ENCODE measurements at places on chromosomes 12 and 14.

DNA sequence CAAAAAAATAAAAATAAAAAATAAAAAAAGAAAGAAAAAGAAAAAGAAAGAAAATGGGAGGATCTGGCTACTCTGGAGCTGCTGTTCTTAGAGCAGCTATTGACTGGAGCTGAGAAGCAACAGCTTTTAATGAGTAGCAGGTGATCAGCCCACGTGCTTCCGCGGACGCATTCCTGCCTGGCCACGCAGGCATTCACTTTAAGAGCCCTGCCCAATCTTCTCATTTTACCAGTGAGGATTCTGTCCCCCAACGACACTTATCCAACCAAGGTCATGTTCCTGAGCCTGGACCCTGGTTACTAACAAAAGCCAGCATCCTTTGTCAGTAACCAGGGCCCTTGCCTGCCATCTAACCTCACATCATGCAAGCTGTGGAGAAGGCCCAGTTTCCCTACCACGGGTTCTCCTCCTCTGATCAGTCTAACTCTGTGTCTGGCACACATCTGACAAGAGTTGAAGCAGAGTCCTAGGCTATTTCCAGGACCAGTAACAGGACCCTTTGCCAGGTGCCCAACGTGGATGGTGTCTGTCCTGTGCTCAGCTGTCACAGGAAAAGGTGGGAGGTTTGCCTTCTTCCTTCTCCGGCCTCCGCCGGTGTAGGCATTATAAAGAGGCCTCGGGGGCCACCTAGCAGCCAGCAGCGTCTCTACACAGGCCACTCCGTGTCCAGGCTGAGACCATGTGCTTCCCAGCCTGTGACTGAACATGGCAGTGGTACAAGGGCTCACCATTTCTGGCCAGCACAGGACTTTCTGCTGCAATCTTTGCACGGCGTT, 60.9 kb upstream of the GPATCH2L start:
- no peak for DNase-seq

- DNase-seq = no peak
Measured at GRCh38 chr14:80906336-80906735, 35.2 kb downstream of the CEP128 start.

GRCh38 chr12:121578230-121579189, 2.3 kb downstream of the KDM2B start:
- no peak for DNase-seq

GRCh38 chr12:12561371-12562015, 1.2 kb downstream of the DUSP16 start:
- no peak for DNase-seq

DNA sequence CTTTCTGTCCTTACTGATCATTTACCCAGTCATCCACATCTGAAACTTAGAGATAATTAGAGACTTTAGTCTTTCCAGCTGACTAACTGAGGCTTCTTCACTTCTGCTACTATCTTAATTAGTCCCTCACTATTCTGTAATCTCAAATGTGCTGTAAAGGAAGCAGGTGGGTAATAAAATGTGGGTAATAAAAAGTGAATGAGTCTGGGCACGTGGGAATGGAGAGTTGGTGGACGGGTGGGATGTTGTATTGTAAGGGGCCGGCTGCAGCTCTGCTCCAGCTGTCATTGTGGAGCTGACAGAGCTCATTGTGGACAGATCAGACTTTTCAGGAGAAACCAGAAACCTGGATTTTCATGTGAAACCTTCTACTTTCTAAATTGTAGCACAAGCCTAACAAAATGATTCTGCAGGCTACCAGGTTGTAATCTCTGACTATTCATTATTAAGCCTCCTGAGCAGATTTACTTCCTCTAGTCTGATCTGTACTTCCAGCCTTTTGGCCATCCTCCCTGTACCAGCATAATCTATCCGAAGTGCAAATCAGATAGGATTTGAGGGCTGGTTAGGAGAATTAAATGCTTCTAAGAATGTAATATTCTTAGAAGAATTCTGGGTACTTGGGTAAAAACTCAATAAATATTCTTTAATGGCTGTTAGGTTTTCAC, 42.0 kb upstream of the BMAL2 start:
- DNase-seq = no peak

GRCh38 chr12:4564818-4565217, 2.8 kb downstream of the DYRK4 start:
- no peak for DNase-seq

- DNase-seq = no peak
Measured at GRCh38 chr12:51390891-51391282, 319 bp downstream of the GALNT6 start.

DNA sequence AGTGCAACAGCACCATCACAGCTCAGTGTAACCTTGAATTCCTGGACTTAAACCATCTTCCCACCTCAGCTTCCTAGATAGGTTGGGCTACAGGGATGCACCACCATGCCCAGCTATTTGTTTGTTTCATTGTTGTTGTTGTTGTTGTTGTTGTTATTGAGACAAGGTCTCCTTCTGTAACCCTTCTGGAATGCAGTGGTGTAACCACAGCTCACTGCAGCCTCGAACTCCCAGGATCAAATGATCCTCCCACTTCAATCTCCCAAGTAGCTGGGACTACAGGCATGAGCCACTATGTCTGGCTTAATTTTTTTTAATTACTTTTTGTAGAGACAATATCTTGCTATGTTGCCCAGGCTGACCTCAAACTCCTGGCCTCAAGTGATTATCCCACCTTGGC, 1.2 kb upstream of the NEMP1 start:
- DNase-seq = no peak

GRCh38 chr14:91286530-91286937, 42.0 kb upstream of the GPR68 start:
- peak; percentile 60 for DNase-seq

DNA sequence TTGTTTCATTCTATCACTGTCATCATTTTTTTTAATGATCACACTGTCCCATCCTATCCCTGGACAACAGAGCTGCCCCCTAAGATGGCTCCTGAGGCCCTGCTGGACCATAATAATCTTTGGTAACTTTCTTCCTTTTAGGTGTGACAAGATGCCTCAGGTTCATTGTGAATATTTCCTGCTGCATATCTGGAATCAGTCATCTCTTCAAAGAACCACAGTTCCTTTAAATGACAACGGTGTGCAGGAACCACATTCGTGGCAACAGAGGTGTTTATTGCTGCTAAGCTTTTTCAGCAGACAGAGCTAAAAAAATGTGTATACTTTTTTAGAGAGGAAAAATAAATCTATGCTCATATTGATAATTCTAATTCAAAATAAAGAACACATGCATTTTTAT, 312.9 kb downstream of the MED13L start:
- DNase-seq = no peak

GRCh38 chr12:111685811-111686573, at the start of the genes ACAD10 and BRAP:
Gene ACAD10, plus strand, starts transcription at chr12:111686053. Its CDS starts 6,657 bp downstream, at chr12:111692710.
Gene BRAP, minus strand, starts transcription at chr12:111685956. Its CDS starts 164 bp downstream, at chr12:111685792.
- peak; percentile 95 for DNase-seq

DNA sequence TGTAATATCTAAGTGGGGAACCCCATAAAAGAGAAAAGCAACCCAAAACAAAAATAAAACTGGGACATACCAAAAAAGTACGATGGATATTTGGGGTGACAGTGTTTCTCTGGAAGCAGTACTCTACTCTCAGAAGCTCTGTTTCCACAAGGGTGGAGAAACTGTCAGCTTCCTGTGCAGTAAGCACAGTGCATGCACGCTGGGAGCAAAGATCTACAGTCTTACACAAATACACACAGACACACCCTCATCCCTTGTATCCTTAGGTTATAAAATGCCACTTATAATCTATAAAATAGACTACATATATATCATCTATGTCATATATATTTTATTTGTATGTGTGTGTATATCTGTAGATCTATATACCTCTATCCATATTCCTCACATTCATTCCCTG, 225.8 kb upstream of the SOX5 start:
- no peak for DNase-seq

DNA sequence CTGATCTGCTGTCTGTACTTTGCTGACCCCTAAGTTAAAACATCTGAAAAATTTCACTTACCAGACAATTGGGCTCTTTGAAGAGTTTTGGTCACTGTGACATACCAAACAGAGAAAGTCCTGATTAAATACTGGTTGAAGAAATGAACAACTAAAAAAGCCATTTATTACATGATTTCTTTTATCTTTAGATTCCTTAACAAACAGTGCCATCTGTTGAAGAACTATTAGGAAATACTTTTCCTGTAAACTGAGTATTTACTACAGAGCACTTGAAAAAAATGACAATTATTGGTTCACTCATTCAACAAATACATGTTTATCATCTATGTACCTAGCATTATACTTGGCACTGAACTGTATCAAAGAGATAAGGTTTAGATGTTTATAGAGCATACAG, 6.5 kb upstream of the WASHC4 start:
- no peak for DNase-seq

- DNase-seq = no peak
Measured at GRCh38 chr12:59068436-59068835, 148.1 kb upstream of the LRIG3 start.

- no peak for DNase-seq
Measured at GRCh38 chr14:21913759-21914158, 240.1 kb upstream of the OR4E1 start.

GRCh38 chr12:30945443-30946164, 19.1 kb downstream of the TSPAN11 start:
- no peak for DNase-seq

DNA sequence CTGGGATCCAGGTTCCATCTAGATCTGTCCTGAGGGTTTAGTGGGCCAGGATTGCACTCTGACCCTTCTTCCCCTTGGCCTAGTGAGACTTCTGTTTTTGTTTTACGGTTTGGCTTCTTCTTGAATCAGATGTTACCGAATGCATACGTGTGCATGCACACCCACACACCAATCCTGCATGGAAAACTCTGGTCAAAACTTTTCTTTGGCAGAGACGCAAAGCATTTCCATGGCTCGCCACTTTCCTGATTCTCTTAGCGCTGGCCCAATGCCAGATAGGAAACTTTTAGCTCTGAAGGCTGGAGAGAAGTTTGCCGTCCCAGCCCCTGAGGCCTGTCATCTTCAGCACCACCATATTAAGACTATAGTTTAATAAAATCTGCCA, 67.4 kb upstream of the ACTN1 start:
- DNase-seq = no peak

DNA sequence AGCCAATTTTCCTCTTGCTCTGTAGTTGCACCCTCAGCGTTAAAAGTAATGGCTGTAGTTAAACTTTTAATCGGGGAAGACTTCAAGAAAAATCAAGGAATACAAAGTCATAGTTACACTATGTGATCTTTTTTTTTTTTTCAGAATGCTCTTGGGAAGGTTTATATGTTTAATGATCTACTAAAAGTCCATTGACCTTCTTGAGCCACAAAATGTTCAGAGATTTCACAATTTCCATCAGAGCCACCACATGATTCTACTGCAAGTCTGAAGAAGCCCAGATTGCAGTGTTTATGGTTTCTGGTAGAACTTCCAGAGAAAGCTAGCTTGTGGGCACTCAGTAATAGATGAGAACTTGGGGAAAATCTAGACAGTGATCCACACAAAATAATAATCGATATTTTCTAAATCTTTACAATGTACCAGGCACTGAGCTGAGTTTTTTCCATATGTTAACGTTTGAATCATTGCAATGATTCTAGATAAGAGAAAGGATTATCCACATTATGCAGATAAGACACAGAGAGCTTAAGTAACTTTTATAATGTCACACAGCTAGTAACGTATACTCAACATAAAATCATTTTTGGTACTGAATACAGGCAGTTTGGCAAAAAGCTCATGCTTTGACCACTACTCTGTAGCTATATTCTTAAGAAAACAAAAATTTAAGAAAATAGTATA, 38.3 kb downstream of the GYS2 start:
- DNase-seq = no peak

DNA sequence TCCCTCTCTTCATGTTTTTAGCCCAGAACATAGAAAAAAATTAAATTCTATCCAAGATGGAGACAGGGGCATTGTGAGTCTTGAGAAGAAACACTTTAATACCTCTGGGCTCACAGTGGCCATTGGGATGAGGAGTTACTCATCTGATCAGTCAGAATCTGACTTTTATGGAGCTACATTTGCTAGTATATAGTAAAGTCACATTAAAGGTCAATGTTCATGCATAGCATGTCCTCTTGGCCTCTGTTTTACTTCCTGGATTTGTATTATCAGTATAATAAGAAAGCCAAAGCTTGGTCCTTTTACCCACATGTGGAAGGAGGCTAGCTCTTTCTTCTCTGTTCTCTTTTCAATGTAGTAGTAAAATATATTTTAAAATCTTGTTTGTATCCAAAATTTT, 93.6 kb upstream of the CNOT2 start:
- no peak for DNase-seq

DNA sequence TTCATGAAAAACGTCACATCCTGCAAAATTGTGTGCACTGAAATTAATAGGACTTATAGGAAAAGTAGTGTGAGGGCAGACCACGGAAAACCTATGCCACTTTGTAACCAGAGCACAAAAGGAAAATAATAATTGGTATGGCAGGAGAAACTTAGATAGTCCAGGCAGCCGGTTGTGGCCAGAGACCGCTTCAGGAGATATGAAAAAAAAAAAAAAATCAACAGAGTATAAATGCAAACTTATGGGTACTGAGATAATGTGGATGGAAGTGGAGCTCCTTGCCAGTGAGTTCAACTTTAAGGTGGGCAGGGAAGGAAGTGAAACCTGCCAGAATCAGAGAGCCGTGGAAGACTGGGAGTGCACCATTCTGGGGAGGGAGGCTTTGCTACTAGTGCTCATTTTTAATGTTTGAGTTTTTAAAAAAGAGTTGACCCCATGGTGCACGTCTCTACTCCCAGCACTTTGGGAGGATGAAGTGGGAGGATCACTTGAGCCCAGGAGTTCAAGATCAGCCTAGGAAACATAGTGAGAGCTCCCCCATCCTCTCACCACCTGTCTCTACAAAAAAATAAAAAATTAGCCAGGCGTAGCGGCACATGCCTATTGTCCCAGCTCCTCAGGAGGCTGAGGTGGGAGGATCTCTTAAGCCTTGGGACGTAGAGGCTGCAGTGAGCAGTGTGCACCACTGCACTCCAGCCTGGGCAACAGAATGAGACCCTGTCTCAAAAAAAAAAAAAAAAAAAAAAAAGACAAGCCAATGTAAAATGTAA, 34.3 kb upstream of the METAP2 start:
- no peak for DNase-seq

DNA sequence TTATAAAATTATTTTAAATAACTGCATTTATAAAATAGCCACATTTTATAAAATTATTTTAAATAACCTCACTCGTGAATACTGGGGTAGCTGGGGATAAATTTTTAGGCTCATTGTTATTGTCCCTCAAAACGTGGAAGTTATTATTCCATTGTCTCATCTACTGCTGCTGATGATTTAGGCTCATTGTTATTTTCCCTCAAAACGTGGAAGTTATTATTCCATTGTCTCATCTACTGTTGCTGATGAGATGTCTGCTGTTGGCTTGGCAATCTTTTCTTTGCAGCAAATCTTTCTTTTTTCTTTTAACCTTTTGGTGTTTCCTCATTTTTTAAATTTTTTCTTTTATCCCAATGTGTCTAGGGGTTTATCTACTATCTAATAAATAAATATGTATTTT, 182.6 kb upstream of the PZP start:
- DNase-seq = no peak
